ENCODE measurements at places on chromosomes 2 and 18.

DNA sequence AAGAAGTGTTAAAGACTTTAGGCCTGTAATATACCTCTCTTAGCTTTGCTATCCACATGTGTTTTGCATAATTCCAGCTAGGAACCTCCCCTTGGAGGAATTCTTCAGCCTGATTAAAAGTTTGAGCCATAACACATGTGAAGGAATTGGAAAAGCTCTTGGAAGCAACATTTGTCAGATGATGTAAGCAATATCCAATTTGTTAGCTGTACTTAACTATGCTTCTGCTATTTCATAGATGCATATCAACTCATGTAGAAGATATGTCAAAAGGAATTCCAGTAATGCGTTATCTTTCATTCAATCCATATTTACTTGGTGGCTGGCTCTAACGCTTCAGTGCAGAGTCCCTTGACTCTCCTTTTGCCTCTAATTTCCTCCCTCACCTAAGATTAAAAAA lies 46.2 kb downstream of the PKP4 start:
- DNase-seq: no peak

- no peak for DNase-seq
These were observed 103.8 kb downstream of the TMEFF2 start for GRCh38 chr2:192090911-192091310.

GRCh38 chr18:63318889-63319382 lies 633 bp downstream of the BCL2 start:
- DNase-seq: no peak

DNA sequence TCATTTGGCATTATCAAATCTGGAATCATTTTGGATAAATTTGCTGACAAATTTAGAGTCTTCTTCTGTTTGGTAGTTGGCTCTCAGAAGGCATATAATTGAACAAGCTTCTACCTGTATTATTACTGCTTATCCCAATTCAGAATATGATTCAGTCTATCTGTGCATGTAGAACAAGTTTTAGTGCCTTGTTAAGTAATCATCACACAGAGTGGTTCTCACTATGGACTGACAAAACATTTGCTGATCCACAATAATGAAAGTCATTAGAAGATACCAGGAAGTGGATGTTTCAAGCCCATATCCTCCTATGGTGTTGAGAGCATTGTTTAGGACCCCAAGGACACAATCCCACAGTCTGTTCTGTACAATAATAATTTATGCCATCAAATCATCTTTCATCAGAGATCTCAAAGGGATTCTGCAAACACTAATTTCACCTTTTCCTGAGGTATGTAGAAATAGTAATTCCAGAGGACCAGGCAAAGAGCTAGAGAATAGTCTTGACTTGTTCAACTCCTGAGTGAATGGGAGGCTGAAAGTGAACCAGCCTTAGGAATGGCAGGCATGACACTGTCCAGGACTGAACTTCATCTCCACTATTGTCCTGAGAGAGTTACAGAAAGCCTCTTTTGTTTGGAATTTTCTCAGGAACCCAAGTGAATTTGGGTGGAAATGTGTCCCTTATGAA lies 29.6 kb upstream of the DSC1 start:
- peak; percentile 41 for DNase-seq

DNA sequence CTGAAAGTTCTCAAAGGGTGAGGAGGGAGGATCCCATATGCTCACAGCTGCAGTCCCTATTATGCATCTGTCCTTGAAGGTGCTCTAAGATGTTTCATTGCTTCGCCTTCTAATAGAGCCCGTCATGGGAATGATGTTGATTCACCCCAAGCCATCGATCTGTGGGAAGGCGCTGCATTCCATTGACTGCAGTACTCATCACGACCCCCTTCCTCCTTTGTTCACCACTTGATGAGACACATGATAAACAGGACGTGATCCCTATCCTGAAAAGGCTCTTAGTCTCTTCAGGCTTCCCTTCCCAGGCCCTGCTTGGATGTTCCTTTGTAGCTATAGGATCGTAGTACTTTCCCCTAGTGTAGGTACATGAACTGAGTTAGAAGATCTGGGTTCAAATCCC lies 181.8 kb downstream of the AGPS start:
- DNase-seq: no peak
